ENCODE measurements at places on chromosomes 3 and 15.

DNA sequence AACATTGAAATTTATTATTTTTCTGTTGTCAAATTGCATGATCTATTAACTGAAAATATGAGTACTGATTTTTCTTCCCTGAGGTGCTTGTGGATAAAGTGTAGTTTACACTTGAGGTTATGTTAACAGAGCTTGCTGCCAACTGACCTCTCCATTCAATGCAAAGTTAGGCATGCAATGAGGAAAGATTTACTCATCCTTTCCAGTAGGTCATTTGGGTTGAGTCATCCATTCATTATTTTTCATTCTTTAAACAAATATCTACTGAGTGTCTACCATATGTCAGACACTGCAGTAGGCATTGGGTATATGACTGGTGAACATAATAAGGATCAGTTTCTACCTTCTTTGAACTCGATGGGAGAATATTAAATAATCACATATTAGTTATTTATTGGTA, 604.1 kb downstream of the EDEM1 start:
- peak; percentile 67 for DNase-seq

GRCh38 chr3:54845551-54845950, 82.3 kb downstream of the LRTM1 start:
- no peak for DNase-seq

GRCh38 chr3:37111199-37111598, 63.2 kb downstream of the LRRFIP2 start:
- no peak for DNase-seq

DNA sequence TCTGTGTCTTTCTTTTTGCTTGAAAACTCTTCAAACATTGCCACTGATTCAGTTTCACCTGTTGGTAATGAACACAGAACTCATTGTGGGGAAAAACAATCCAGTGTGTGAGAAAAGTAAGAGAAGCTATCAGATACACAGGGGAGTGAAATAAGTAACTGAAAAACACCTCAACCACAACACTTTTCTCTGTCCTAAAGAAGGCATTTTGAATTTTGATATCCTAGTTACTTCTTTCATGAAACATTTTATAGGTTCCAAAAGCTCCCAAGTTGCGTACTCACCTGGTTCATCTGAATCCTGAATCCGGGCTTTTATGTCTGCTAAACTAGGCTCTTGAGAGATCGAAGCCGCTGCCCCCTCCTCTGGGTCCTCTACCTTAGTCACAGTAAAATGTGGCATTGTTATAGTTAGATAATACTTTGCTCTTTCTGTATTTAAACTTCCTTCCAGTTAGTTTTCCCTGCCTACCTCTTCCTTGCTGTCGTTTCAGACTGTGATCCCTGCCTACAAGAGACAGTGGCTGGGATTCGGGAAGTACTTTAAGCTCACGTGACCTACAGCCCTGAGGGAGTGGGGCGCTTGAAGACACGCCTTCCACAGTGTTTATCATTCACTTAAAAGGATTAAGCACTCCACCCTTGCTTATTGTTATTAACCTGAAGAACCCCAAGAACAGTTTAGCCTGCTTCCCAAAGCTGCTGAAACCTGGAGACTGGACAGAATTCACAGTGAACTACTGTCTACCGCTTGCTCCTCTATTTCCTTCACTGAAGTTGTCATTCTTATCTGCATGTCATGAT, 19.1 kb downstream of the SLC12A6 start:
- DNase-seq = peak; percentile 58

- DNase-seq = peak; percentile 70
Observed at GRCh38 chr3:155426524-155427230, 133.2 kb upstream of the STRIT1 start.

DNA sequence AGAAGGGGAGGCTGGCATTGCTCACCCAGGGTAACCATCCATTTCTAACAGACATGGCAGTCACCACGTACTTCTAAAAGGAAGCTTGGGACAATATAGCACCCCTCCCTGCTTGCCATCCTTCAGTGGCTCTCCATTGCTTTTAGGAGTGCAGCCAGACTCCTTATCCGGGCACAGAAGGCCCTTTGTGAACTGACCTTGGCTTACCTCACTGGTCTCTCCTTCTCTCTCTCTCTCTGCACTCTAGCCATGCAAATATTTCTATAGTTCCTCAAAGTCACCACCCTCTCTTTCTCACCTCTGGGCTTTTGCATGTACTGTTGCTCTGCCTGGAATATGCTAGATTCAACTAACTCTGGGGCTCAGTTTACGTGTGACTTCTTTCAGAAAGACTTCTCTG, 301.1 kb downstream of the SHQ1 start:
- no peak for DNase-seq

DNA sequence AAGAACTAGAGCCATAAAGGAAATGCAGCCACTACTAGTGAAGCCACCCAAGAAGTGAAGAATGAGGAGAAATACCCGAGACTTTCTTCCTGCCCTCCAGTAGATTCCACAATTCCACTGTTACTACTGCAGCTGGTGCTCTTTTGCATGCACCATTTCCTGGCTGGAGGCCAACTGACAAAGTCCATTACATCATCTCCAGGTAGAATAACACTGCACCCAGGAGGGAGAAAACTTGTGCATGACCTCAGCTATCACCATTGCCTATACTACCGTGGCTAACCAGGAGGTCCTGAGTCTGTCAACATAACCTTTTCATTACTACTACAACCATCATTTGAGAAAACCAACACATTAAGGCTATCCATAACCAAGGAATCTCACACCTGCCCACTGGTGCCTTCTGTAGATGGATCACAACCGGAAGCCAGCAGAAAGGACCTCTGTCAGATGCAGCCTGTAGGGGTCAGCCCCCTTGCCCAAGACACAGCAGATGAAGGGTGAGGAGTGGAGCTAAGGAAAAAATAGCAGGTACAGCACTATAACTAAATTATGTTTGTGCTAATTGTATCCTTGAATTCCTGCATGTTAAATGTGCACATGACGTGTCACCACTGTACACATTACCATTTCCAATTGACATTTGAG, 200.8 kb upstream of the C2CD4B start:
- DNase-seq = peak; percentile 58

- DNase-seq = peak; percentile 45
Observed at GRCh38 chr15:63382966-63383710, 1.5 kb upstream of the CA12 start.

DNA sequence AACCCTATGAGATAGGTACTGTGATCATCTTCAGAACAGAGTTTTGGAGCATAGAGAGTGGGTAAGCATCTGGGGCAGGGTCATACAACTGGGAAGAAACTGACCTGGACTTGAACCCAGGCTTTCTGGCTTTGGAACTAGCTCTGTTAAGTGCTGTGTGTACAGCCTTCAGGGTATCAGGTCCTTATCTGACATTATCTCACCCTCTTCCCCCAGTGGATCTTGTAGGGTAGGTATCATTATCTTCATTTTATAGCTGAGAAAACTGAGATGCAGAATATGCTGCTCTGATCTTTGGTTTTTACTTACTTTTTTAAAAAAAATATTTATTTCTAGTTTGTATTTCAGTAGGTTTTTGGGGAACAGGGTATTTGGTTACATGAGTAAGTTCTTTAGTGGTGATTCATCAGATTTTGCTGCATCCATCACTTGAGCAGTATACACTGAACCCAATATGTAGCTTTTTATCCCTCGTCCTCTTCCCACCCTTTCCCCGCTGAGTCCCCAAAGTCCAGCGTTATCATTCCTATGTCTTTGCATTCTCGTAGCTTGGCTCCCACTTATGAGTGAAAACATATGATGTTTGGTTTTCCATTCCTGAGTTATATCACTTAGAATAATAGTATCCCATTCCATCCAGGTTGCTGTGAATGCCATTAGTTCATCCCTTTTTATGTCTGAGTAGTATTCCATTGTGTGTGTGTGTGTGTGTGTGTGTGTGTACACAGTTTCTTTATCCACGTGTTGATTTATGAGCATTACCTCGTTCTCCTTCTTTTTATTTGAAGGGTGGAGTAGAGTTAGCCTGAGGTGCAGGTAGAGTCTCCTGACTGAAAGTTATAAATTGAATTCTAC, 271.2 kb downstream of the PTPRG start:
- DNase-seq = no peak

GRCh38 chr15:75030424-75030823, 7.0 kb downstream of the PPCDC start:
- no peak for DNase-seq

- peak; percentile 15 for DNase-seq
Observed at GRCh38 chr3:117510396-117510795, 800.8 kb downstream of the TUSC7 start.

GRCh38 chr3:14948609-14949038, 1.2 kb downstream of the NR2C2 start:
- DNase-seq = no peak

DNA sequence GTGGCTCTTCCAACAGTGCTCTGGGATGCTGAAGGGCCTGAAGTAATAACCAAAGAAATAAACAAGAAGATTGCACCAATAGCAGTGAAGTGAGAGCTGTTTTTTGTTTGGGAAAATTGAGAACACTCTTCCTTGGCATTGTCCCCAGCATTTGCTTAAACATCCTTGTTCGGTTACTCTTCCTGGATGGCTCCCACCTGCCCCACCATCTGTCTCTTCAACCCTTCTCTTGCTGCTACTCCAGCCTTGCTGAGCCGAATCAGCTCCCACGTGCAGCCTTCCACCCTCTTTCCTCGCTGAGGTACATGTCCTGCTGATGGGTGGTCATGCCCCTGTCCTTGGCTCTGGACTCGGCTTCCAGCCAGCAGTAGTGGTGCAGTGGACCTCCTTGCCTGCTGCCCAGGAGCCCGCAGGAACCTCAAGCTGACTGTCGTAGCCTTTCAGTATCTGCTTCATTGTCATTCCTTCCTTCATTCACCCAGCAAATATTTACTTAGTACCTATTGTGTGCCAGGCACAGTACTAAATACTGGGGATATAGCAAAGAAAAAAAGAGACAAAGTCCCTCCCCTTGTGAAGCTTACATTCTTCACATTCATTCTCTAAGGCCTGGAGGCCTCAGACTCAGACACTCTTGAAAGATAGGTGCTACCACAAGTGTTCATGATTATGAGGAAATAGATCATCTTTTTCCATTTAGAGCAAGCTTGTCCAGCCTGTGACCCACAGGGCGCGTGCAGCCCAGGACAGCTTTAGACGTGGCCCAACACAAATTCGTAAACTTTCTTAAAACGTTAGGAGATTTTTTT, 17.1 kb upstream of the VILL start:
- no peak for DNase-seq

DNA sequence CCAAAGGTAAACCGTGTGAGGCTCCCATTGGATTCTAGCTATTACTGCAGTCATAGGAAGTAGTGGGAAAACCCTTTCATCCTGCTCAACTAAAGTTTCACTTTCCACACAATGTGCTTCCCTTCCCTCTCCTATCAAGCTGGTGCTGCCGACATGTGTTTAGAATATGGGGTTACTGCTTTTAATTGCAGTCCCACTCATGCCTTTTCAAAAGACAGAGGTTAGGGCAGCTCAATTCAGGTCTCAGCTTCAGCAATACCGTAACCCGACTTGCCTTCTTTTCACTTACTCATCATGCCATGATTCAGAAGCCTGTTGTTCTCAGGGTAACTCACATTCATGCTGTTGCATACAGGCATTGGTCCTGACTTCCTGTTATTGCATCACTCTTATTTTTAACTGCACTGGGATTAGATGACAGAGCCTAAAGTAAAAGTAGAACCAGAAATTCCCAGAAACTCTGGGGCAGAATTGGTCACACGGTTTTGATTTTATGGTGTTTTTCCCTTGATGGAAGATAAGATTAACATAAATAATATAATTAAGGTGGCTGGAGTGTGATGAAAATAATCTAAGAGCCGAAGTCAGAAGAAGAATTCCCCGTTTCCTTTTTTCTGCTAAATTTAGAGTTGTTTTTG, 45.7 kb downstream of the C2CD4B start:
- DNase-seq = peak; percentile 71

DNA sequence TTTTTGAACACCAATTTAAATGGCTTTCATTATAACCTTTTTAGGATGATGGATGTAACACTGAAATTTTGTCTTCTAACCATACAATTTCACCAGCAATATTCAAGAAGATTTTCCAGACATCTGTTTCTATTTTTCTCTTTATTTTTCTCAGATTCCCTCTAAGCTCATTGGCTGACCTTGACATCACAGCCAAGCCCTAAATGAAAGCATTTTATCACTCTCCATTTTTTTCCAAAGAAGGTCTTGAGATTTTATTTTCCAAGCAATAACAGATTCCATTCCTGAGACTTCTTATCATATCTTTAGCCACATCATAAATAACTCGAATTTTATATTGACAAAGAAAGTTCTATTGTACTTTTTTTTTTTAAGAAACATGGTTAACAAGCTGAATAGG, 392.6 kb upstream of the THBS1 start:
- DNase-seq = no peak

GRCh38 chr3:69491975-69492374, 106.1 kb upstream of the FRMD4B start:
- no peak for DNase-seq

GRCh38 chr3:97687734-97688133, 76.8 kb upstream of the ARL6 start:
- peak; percentile 36 for DNase-seq

GRCh38 chr15:91047545-91048199, 25.3 kb upstream of the VPS33B start:
- no peak for DNase-seq

GRCh38 chr15:47398132-47398531, 319.2 kb upstream of the SEMA6D start:
- no peak for DNase-seq

DNA sequence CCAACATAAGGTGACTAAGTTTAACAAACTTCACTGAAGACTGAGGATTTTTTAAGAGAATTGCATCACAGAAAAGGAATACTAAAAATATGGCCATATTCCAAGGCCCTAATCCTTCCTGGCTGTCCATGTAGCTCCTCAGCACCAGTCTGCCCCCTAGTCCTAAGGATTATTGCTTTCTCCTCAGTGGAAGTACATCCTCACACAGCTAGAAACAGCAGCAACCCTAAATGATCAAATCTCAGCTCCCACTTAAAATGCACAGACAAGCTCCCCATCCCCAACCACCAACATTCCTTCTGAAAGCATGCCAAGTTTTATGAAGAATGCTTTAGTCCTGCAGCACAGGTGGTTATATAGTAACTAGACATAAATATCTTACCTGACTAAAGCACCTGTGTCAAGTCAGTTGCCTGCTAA, 14.7 kb downstream of the ST3GAL6 start:
- DNase-seq = no peak

- DNase-seq = no peak
Observed at GRCh38 chr3:196989721-196990262, 21.2 kb upstream of the PIGZ start.

- peak; percentile 65 for DNase-seq
Observed at GRCh38 chr3:188683032-188683521, 488.7 kb upstream of the TPRG1 start.

DNA sequence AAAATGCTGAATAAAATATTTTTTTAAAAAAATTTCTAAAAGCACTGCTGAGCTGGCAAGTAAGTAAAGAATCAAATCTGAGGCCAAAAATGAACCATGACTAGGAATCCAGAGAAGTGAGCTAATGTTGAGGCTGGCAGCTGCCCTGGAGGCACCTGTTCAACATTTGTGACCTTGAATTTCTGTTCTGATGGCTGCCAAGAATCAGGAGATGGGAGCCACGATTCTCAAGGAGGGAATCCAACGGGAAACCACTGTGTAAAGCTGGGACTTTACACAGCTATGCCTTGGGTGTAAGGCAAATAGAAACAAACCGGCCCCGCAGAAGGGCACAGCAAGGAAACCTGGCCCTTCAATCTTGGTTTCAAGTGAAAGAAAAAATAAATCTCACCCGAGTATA, 22.7 kb downstream of the HEG1 start:
- DNase-seq = no peak
